ENCODE measurements at places on chromosomes 2 and 18.

DNA sequence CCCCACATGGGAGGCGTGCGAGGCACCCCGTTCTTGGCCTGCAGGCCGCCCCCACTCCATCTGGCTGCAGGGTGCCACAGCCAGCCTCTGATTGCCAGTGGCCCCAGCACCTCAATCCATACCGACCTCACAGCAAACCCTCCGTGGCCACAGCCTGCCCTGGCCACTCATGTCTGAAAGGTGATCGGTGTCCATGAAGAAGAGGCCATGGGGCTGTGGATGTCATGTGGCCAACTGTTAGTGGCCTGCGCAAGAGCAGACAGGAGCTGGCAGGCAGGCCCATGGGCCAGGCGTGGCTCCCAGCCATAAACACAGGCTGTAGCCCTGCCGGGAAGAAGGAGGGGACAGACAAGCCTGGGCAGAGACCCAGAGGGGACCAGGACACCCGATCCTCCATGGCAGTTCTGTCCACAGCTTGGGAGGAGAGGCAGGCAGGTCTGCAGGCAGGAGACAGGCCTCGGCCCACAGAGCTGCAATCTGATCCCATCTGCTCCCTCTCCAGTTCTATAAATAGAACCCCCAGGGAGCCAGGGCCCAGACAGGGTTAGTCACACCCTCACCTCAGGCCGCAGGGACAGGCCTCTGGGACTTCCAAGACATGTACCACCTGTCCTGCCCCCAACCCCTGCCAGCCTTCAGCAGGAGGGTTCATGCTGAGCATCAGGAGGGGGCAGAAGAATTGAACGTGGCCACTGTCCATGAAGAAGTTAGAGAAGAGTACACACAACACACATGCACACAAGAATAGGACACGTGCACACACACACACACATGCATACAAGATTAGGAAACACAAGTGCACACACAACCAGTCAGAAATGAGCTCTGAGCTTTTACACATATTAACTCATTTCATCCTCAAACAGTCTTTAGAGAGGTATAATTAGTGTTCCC is 16.9 kb downstream of the STEAP3 start:
- no peak for DNase-seq

- DNase-seq: no peak
Measured at GRCh38 chr2:24626131-24626530, 135.1 kb downstream of the NCOA1 start.

DNA sequence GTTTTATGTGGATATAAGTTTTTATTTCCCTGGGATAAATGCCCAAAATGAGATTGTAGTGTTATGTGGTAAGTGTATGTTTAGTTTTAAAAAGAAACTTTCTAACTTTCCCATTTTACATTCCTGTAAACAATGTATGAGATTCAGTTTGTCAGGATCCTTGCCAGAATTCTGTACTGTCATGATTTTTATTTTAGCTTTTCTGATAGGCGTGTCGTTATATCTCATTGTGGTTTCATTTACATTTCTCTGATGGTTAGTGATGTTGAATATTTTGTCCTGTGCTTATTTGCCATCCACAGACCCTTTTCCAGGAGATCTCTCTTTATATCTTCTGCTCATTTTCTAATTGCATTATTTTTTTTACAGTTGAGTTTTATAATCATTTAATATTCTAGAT is 245.6 kb upstream of the CDH2 start:
- no peak for DNase-seq

DNA sequence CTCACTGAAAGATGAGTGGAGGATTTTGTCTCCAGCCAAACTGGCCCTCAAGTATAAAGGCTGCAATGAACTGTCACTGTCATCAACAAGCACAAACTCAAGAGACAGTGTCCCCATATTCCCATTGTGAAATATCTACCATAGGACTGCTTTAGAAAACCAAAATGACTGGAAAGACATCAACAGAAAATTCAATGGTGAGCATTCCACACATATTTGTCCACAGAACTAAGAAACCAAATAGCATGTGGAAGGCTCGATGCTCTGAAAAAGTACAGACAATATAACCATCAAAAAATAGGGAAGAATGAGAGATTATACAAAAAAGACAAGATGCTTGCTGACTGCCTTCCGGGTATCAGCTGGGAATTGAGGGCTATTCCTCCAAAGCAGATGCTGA is 37.6 kb downstream of the TGFBRAP1 start:
- no peak for DNase-seq

DNA sequence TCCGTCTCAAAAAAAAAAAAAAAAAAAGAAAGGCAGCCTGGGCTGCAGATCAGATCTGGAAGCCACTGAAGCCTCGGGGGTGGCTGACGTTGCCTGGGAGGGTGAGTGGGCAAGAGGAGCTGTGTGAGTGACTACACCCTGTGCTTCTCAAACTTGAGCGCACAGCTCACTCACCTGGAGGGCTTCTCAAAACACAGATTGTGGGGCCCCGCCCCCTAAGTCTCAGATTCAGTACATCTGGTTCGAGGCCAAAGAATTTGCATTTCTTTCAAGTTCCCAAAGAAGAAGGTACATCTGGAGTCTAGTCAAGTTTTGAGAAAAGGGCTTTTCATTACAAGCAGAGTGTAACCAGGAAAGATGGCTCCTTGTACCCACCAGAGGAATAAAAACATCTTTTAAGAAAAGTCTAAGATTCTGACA is 97.7 kb upstream of the CAB39 start:
- no peak for DNase-seq

DNA sequence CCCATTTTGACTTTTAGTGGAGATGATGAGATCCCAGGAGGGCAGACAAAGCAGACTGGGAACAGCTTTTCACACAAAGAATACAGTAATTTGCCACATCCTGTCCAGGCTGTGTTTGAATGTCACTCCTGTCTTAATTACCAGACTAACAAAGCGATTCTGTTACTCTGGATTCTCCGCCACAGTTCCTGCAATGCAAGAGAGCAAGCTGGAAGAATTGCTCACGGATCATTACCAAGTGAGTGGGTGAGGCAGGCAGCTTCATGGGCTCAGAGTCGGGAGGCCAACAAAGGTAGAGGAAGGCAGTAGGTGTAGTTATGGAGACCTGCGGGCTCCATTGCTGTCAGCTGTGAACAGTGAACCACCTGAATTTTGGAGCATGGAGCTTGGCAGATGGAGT is 250.5 kb upstream of the ATP5MC3 start:
- DNase-seq: no peak

Measured in activated T-helper 1 cell treated with anti-CD3 and anti-CD28 coated beads, Interleukin-2, amount 50 U/mL, for 16 hours (primary cell).